ENCODE measurements at places on chromosomes 2 and 18.
A peak's percentile ranks its signal among the peaks of the same experiment; 100 is the strongest.

DNA sequence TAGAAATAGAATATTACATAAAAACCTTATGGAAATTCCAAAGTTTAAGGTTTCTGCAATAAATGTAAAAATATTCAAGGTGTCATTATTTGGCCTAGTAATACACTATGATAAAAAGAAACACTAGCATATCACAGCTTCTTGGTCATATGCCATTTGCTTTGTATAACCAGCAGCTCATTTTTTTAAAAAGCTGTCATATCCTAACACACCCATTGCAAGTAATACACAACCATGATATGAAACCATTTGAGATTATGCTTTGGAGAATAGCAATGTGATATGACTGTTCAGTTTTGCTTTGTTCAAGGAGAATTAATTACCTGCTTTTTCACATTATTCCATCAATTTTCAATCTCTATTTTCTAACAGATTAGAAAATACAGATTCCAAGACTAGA, 149.0 kb downstream of the IKZF2 start:
- peak overlapping the region; percentile 42 for H3K27ac ChIP-seq
- no peak overlapping the region for H3K4me3 ChIP-seq
- H3K27me3 ChIP-seq: no peaks in the 10 kb centered on the region
- peaks cover 7% of the 10 kb centered on the region for H3K36me3 ChIP-seq
- no peak for DNase-seq
- peaks cover 51% of the 10 kb centered on the region for H3K4me1 ChIP-seq

GRCh38 chr2:26394694-26395093, 7.0 kb upstream of the DRC1 start:
- H3K4me1 ChIP-seq: peaks cover 16% of the 10 kb centered on the region
- DNase-seq: no peak
- no peak overlapping the region for H3K4me3 ChIP-seq

DNA sequence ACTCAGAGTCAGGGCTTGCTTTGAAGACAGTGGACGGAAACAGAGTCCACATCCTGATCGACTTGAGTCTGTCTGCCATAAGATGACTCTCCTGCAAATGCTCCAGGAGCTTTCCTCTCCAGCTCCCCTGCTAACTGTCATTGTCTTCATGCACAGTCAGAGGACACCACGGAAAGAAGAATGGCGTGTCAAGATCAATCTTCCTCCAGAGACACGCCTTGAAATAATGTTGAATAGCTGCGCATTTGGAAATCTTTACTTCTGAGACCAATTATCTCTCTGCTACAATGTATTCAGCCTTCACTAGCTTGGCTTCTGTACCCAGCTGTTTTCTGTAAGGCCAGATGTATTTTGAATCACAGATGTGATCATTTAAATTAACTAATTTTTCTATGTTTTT, 457.2 kb downstream of the CDH2 start:
- H3K4me1 ChIP-seq: no peaks in the 10 kb centered on the region
- H3K27me3 ChIP-seq: no peaks in the 10 kb centered on the region
- no peak overlapping the region for H3K27ac ChIP-seq
- H3K36me3 ChIP-seq: no peaks in the 10 kb centered on the region

DNA sequence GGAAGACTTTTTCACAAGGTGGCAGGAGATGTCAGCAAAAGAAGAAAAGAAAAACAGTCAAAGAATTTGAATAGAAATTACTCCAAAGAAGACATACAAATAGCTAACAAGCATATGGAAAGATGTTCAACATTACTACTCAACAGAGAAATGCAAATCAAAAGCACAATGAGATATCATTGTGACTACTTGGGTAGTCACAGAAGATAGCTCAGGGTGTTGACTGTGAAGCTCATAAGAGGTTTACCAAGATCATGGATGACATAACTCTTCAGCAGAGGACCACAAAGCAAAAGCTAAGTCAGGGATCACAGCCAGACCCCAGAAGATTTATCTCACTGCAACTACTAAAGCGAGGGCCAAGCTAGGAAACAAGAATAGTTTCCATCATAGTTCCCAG, 53.0 kb upstream of the TANK start:
- H3K27me3 ChIP-seq: no peaks in the 10 kb centered on the region
- peaks cover 9% of the 10 kb centered on the region for H3K4me1 ChIP-seq
- H3K36me3 ChIP-seq: no peaks in the 10 kb centered on the region
- H3K27ac ChIP-seq: no peak overlapping the region

DNA sequence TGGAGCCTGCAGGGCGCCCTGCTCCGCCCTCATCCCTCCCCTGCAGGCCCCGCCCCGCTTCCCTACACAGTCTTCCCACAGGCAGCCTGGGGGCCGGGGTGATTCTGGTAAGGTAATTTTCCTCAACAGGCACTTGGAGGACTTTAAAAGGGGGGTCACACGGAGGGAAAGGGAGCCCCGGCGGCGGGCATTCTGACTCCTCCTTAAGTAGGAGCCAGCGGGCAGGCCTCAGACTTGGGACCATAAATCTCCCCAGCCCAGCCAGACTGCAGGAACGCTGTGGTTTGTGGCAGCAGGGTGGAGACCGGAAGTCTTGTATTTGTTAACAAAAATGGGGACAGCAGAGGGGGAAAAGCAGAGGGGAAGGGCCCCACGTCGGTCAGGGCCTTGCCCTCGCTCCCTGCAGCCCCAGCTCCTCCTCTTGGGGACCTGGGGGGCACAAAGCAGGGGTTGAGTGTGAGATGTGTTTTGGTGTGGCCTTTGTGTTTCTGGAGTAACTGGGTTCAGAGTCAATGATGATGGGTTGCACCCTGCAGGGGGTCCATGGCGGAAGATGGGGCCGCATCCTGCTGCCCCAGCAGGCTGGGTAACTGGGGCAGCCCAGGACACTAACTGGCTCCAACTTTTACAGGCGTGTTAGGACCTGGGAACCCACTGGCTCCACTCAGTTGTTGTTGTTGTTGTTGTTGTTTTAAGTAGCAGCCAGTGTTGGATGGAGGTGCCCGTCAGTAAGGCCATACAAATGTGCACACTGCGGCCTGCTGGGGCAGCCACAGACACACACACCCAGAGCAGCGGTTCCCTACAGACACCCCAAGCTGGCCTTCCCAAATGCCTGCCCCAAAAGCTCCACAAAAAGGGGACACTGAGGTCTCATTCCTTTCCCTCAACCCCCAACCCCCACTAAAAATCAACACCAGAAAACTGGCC, 27.7 kb downstream of the SMAD7 start:
- no peaks in the 10 kb centered on the region for H3K27me3 ChIP-seq
- H3K4me3 ChIP-seq: peak overlapping the region; percentile 44
- peaks cover 34% of the 10 kb centered on the region for H3K36me3 ChIP-seq
- peak; percentile 89 for DNase-seq
- H3K27ac ChIP-seq: peak overlapping the region; percentile 88
- no peaks in the 10 kb centered on the region for H3K4me1 ChIP-seq

All from tibial artery (tissue), 4 donors.